D341Med (cell line): ENCODE measurements at places on chromosomes 1 and 21.

DNA sequence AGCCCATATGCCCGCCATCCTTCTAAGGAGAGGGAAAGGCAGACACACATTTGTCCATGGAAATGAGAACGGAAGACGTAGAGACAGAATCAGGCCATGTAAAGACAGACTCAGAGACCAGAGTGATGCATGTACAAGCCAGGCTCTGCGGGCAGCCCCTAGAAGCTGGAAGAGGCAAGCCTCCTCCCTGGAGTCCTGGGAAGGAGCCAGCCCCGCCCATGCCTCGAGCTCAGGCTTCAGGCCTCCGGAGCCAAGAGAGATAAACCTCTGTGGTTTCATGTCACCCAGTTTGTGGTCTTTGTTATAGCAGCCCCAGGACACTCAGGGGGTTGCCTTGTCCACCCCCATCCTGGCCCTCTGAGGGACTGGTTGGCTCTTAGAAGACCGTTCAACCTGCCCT lies 11.6 kb downstream of the PDE9A start:
- DNase-seq = no peak

DNA sequence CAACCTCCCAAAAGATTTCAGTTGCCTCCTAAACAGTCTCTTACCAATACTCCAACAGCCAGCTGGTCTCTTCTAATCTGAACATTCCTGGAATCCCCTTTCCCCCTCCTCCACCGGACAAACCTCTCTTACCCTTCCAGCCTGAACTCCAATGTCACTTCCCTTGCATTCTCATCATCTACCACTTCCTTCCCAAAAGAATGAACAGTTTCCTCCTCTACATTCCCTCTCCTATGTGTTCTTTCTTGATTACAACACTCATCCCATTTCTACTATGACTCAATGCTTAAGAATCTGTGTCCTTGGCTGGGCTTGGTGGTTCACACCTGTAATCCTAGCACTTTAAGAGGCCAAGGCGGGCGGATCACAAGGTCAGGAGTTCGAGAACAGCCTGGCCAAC lies 417.1 kb downstream of the SETD4 start:
- no peak for DNase-seq

GRCh38 chr1:50568782-50569181 lies 145.5 kb upstream of the DMRTA2 start:
- no peak for DNase-seq

DNA sequence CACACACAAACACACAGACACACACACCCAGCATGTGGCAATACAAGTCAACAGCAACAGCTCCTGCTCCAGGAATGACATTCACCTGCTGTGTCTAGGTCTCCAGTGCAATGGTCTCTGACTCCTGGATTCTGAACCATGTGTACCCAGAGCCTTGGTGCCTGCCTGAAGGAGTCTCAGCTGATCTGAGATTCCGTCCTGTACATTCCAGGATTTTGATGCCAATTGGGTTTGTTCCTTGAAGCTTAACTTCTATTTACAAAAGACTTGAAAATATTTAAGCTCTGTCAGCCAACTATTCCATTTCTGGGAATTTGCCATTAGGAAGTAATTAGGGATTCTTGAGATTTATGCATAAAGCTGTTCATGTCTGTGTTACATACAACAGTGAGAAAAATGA lies 85.4 kb upstream of the LRRC8D start:
- DNase-seq = no peak

DNA sequence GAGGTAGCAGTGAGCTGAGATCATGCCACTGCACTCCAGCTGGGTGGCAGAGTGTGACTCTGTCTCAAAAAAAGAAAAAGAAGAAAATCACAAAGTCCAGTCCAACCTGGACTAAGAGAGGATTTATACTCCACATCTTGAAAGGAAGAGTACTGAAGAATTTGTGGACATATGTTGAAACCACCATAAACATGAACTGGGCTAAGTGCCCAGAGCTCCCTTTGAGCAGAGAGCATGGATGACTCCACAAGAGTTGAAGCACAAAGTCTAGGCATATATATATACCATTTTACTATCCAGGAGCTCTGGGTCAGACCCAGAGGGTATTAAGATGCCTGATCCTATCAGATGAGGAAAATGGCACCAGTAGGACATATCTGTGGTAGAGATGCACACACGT lies 86.6 kb downstream of the OMA1 start:
- no peak for DNase-seq

DNA sequence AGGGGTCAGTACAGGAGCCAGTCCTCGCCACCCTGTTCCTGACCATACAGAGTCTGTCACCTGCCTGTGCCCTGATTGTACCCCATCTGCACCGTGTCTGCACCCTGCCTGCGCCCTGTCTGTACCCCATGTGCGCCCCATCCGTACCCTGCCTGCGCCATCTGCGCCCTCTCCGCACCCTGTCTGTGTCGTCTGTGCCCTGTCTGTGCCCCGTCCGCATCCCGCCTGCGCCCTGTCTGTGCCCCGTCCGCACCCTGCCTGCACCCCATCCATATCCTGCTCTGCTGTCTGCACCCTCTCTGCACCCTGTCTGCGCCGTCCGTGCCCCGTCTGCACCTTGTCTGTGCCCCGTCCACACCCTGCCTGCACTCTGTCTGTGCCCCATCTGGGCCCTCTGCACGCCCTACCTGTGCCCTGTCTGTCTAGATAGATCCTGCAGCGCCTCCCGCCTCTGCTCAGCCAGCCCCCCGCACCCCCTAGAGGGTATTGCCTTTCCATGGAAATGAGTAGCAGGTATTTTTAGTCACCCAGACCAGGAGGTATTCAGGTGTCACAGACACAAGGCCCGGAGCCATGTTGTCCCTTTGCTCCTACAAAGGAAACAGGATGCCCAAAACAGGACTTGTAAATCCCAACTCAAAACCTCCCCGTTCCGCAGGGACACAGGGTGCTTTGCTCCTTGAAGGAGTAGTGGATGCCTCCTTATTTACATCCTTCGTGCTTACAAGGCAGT lies 7.7 kb upstream of the NPHP4 start:
- DNase-seq = no peak

DNA sequence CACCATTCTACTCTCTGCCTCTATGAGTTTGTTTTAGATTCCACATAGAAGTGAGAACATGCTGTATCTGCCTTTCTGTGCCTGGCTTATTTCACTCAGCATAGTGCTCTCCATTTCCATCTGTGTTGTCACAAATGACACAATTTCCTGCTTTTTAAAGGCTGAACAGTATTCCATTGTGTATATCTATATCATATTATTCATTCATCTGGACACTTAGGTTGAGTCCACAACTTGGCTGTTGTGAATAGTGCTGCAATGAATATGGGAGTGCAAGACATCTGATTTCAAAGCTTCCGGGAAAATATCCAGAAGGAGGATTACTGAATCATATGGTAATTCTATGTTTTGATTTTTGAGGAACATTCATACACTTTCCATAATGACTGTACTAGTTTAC lies 20.1 kb upstream of the DONSON start:
- no peak for DNase-seq

- no peak for DNase-seq
These were observed 198.6 kb downstream of the GPATCH2 start for GRCh38 chr1:217432339-217432738.

DNA sequence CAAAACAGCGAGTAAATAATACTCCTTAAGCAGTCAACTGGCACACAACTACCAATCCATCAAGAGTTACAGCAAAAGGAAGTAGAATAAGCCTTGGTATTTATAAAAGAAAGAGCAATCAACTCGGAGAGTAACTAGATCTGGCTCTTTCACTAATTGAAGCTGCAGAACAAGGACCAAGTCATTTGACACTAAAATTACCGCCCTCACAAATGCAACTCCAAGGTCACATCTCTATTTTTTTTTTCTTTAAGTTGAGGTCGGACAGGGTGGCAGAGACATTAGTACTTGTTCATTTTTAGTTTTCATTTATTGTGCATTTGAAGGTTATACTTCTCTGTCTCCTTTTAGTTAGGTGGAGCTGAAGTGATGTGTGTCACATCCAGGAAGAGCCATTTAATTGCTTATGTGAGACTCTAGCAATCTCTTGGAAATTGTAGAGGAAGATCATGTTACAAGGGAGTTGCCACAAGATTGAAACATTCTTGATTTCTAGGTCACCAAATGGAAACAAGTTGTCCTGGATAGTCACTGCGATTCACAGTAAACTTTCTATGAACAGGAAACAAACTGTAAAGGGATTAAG lies 138.1 kb upstream of the ADAMTS5 start:
- no peak for DNase-seq

GRCh38 chr1:115877511-115877910 lies 36.6 kb upstream of the NHLH2 start:
- DNase-seq = no peak

DNA sequence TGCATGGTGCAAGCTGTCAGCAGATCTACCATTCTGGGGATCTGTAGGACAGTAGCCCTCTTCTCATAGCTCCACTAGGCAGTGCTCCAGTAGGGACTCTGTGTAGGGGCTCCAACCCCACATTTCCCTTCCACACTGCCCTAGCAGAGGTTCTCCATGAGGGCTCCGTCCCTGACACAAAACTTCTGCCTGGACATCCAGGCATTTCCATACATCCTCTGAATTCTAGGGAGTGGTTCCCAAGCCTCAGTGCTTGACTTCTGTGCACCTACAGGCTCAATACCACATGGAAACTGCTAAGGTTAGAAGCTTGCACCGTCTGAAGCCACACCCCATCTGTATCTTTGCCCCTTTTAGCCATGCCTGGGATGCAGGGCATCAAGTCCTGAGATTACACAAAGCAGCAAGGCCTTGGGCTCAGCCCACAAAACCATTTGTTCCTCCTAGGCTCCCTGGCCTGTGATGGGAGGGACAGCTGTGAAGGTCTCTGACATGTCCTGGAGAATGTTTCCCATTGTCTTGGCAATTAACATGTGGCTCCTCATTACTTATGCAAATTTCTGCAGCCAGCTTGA lies 117.0 kb upstream of the NFIA start:
- DNase-seq = no peak
